ENCODE measurements at places on chromosomes 3 and 15. TPM values are rescaled to one million over a fixed set of nuclear protein-coding genes. Genes with fewer than 3 reads are reported as not detected.

Gene VILL
- 20.1 TPM for total RNA-seq

Gene IL16
- 10.8 TPM for total RNA-seq

Gene NBEAL2
- total RNA-seq = 194 TPM

Gene PAK6
- total RNA-seq = 83.9 TPM

- no peak for DNase-seq
These were observed 4.8 kb downstream of the CCDC12 start for GRCh38 chr3:46971742-46972141.

Gene TMCO5A
- total RNA-seq = not detected

DNA sequence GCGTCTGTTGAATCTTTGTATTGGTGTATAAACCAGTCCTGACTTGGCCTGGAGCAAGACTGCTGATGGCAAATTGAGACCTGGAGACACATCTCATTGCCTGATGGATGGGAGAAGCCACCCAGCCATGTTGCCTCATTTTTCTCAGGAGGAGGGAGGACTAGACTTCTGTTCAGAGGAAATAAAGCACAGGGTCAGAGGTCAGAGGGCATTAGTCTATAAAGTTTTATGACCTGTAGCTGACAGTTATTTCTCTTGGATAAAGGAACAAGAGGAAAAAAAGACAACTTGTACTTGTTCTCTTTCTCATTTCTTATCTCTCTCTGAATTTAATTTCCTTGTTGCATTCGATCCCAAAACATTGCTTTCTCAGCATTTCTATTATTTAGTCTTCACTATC, 775.9 kb downstream of the SQOR start:
- no peak for DNase-seq

DNA sequence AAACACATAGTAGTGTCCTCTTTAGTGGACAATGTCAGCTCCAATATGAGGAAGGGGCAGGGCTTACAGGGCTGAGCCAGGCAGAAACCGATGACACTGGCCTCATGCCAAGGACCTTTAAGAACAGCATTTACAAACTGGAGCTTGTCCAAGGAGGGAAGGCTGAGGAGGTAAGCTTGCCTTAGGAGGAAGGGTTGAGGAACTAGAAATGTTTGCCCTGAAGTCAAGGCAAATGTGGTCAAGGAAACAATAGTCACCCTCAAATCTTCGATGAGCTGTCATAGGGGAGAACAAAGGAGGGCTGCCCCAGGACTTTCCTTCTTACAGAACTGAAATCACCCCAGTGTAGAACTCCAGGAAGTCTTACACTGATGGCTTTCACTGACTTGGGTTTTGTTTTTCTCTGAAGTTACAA, 136.4 kb downstream of the LIPC start:
- DNase-seq = no peak

DNA sequence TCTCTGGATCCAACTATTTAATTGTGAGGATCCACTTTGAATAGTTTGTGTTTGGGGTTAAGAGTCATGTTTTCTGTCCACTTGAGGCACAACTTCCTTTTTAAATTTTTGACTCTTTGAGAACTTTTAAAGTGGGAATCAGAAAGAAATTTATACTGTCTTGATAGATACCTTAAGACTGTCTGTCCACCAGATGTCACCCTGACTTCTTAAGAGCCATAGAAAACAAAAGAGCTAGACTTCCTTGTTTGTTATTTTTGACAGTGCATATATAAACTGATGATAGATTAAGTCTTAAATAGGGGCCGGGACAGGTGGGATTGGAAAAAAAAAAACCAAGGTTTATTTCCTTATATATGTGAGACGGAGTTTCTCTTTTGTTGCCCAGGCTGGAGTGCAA, 52.1 kb upstream of the WDR72 start:
- DNase-seq = no peak

DNA sequence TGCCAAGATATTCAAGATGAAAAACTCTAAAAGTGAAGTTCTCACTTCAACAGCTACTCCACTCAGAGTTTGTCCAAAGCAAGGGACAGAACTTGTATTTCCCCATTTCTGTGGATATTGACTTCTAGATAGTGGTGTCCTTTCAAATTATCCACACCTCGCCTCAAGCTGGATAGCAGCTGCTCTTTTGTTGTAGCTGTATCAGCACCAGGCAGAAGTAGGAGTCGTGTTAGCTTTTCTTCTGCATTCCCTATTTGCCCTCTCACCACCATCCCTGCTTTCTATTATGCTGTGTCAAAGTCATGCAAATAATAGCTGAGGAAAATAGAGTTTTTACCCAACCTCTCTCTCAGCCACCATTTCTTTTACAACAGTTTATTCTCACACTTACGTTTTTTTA, 303.8 kb downstream of the EPHA3 start:
- DNase-seq = no peak

- no peak for DNase-seq
These were observed 54.4 kb downstream of the ACAP2 start for GRCh38 chr3:195388380-195388779.

Gene PSTPIP1
- total RNA-seq = 8.9 TPM

Gene ENTPD3
- 5.8 TPM for total RNA-seq

- DNase-seq = no peak
These were observed 140.2 kb upstream of the SPRED1 start for GRCh38 chr15:38112406-38112805.

Gene GOLGA8B
- total RNA-seq = 145 TPM

GRCh38 chr15:34883042-34883441, 86.5 kb downstream of the AQR start:
- DNase-seq = no peak

DNA sequence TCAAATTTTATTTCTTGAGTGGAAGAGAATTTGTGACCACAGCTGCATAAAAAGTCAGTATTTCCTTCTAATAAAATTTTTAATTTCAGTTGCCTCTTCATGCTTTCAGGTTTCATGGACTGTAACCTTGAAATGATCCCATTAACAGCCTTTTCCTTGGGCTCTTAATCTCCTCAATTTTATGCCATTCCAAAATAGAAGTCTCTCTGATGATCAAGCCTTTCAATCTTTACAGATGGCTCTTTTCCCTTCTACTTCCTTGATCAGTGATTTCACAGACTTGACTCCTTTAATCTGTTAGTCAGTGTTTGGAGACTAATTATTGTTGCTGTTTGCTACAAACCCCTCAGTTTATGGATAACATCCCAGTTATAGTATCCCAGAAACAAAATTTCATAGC, 11.9 kb downstream of the TSC22D2 start:
- no peak for DNase-seq

Gene IL17RC
- total RNA-seq = 95.5 TPM

Gene FOXB1
- total RNA-seq = not detected

- DNase-seq = no peak
These were observed 143.8 kb downstream of the LRTM1 start for GRCh38 chr3:54784021-54784420.

Gene GRAMD2A
- 5.9 TPM for total RNA-seq

Gene C3orf38
- total RNA-seq = 18.1 TPM

Gene MFSD1
- total RNA-seq = 99.2 TPM

DNA sequence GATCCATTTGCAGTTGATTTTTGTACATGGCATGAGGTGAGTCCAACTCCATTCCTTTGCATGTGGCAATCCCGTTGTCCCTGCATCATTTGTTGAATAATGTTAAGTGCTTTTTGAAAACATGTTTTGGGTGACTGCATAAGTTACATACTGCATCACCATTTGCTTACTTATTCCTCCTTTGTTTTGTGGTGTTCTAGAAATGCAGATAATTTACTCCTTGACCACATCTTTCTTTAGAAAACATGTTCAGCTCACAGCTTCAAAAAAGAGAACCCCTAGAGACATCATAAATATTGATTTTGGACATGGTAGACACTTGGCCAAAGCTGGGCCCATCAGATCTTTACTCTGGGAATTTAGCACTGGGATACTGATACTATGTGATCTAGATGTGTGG, 135.3 kb upstream of the DAZL start:
- no peak for DNase-seq

Gene PROS1
- 28.4 TPM for total RNA-seq

- DNase-seq = no peak
These were observed 17.4 kb upstream of the SLC25A36 start for GRCh38 chr3:140924097-140924873.

Gene MAGEL2
- not detected for total RNA-seq

- no peak for DNase-seq
These were observed 376.5 kb downstream of the MECOM start for GRCh38 chr3:169286992-169287391.

DNA sequence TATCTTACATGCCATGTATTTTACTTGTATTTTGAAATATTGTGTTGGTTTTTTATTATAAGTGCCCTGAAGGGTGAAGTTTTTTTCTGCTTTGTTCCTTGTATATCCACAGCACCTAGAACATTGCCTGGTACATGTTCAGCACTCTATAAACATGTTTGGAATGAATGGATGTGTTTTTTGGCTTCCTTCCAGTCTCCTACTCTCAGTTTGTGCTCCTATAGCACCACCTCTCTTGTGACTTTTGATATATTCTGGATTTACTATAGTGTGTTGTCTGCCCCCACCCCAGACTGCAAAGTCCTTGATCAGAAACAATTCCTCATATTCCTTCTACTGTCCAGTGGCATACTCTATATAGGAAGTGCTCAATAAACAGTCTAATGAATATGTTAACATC, 60.6 kb downstream of the PLCL2 start:
- DNase-seq = no peak

DNA sequence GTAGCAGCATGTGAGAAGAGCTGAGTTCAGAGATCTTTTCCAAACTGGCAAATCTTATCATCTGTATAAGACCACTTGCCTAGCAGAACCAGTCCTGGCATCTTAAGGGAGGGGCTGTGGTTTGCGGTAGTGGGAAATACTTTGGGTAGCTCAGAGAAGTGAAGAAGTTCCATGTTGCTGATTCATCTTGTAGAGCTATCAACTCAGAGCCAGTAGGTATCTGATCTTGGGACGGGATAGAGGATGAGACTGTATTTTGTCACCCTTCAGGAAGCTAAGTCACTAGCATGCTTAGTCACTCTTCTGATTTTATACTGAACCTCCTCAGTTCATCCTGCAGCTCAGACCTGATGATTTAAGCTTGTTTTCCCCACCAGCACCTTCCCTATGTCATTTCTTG, 211.4 kb downstream of the NR1D2 start:
- no peak for DNase-seq

Gene CEMIP
- 5.2 TPM for total RNA-seq

GRCh38 chr3:57758686-57759085, 2.6 kb downstream of the SLMAP start:
- DNase-seq = no peak

- no peak for DNase-seq
These were observed 28.9 kb upstream of the PXYLP1 start for GRCh38 chr3:141202682-141203081.

GRCh38 chr15:66472176-66472999, 25.2 kb downstream of the SNAPC5 start:
- no peak for DNase-seq

- DNase-seq = no peak
These were observed 128.8 kb downstream of the FOXP1 start for GRCh38 chr3:71454512-71455403.
